HFFc6 (cell line): ENCODE measurements at places on chromosomes 13 and 19. TPM values are rescaled to one million over a fixed set of nuclear protein-coding genes. Genes with fewer than 3 reads are reported as not detected.

GRCh38 chr13:49877629-49878218 lies 58.4 kb downstream of the SPRYD7 start:
- no peaks in the 10 kb centered on the region for H3K4me1 ChIP-seq
- H3K4me3 ChIP-seq, result no peak overlapping the region
- peaks cover 11% of the 10 kb centered on the region for H3K27me3 ChIP-seq
- H3K27ac ChIP-seq, result no peak overlapping the region
- DNase-seq, result peak; percentile 12

GRCh38 chr19:55831846-55832245 lies at the start of gene NLRP11:
Gene NLRP11 (minus strand): TSS chr19:55831999. CDS start chr19:55818174, 13,825 bp downstream.
- no peak for DNase-seq
- H3K36me3 ChIP-seq, result no peaks in the 10 kb centered on the region; the same call in 1 of the 2 replicates
- H3K4me1 ChIP-seq, result no peaks in the 10 kb centered on the region

DNA sequence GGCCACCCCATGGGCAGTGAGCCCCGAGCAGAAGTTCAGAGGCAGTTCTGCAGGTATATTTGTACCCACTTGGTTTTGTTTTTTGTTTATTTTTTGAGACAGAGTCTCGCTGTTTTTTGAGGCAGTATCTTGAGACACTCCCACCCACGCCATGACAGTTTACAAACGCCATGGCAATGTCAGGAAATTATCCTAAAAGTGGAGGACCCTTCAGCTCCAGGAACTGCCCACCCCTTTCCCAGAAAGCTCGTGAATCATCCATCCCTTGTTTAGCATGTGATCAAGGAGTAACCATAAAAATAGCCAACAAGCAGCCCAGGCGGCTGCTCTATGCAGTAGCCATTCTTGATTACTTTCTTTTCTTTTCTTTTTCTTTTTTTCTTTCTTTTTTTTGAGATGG lies 41.0 kb downstream of the CELF5 start:
- H3K4me1 ChIP-seq, result no peaks in the 10 kb centered on the region
- no peak overlapping the region for H3K27ac ChIP-seq
- H3K4me3 ChIP-seq, result no peak overlapping the region
- no peak for DNase-seq
- no peaks in the 10 kb centered on the region for H3K36me3 ChIP-seq

DNA sequence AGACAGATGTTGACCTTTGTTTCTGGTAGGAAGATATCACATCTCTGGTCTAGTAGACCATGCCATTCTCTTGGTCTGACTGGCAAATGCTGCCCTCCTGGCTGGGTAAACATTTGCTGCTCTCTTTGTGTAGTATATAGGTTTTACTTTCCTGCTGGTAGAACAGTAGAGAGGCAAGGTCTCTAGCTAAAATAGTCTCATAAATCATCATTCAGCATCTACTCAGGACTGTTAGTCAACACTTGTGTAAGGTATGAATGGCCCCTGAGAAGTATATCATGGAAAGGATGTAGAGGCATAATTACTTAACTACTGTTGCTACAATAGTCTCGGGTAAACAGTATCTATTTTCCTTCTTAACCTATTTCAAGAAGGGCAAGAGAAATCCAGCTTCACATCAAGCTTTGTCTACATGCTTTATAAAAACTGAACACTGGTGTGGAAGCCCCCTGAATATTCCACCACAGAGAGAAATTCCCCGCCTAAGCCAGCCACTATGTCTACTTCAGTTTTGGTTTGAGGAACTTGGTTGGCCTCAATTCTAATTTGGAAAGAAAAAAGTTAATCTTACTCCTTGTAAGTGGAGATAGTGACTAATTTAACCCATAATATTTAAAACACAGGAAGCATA lies 18.4 kb upstream of the MYCBP2 start:
- no peak for DNase-seq
- H3K4me1 ChIP-seq, result no peaks in the 10 kb centered on the region
- H3K4me3 ChIP-seq, result no peak overlapping the region
- no peak overlapping the region for H3K27ac ChIP-seq
- no peaks in the 10 kb centered on the region for H3K27me3 ChIP-seq
- H3K36me3 ChIP-seq, result no peaks in the 10 kb centered on the region

GRCh38 chr19:48768994-48769713 lies 13.8 kb downstream of the FGF21 start:
- no peaks in the 10 kb centered on the region for H3K36me3 ChIP-seq
- H3K27ac ChIP-seq, result no peak overlapping the region
- H3K4me1 ChIP-seq, result no peaks in the 10 kb centered on the region
- H3K27me3 ChIP-seq, result peaks cover 26% of the 10 kb centered on the region
- no peak for DNase-seq
- no peak overlapping the region for H3K4me3 ChIP-seq

- no peak overlapping the region for H3K27ac ChIP-seq
- H3K36me3 ChIP-seq, result peaks cover 10% of the 10 kb centered on the region; the same call in 1 of the 2 replicates
- no peak overlapping the region for H3K4me3 ChIP-seq
- no peak for DNase-seq
Observed at GRCh38 chr13:37601648-37602440, 3.3 kb upstream of the POSTN start.

- peaks cover 30% of the 10 kb centered on the region for H3K4me1 ChIP-seq
- H3K36me3 ChIP-seq, result peaks cover 17% of the 10 kb centered on the region
- DNase-seq, result peak; percentile 24
- peak overlapping the region; percentile 80 for H3K27ac ChIP-seq
Observed at GRCh38 chr13:83085186-83085900, 796.9 kb downstream of the SLITRK1 start.

- H3K4me1 ChIP-seq, result peaks cover 30% of the 10 kb centered on the region
- DNase-seq, result no peak
- H3K27me3 ChIP-seq, result peaks cover 40% of the 10 kb centered on the region
- H3K4me3 ChIP-seq, result peak overlapping the region; percentile 96
- peaks cover 34% of the 10 kb centered on the region for H3K36me3 ChIP-seq
- H3K27ac ChIP-seq, result peak overlapping the region; percentile 97
Observed at GRCh38 chr19:3970313-3970807, 539 bp downstream of the DAPK3 start.

RNF17 gene
- not detected in 2 replicates for total RNA-seq

CCDC169 gene
- 1.3 to 2.2 TPM (median 1.9 TPM) in 3 replicates for total RNA-seq

CGB2 gene
- total RNA-seq, result 0.90 TPM in 1 of 3 replicates, not detected in the others

CFAP97D2 gene
- total RNA-seq, result not detected in 2 replicates

ZNF296 gene
- 0.65 to 0.87 TPM (median 0.65 TPM) in 3 replicates for total RNA-seq
